Urinary bladder (tissue), 4 donors: ENCODE measurements at places on chromosomes 6 and 20. TPM values are rescaled to one million over a fixed set of nuclear protein-coding genes. Genes with fewer than 3 reads are reported as not detected.

- DNase-seq, result no peak
These were observed 395.4 kb upstream of the SOX4 start for GRCh38 chr6:21198032-21198640.

DNA sequence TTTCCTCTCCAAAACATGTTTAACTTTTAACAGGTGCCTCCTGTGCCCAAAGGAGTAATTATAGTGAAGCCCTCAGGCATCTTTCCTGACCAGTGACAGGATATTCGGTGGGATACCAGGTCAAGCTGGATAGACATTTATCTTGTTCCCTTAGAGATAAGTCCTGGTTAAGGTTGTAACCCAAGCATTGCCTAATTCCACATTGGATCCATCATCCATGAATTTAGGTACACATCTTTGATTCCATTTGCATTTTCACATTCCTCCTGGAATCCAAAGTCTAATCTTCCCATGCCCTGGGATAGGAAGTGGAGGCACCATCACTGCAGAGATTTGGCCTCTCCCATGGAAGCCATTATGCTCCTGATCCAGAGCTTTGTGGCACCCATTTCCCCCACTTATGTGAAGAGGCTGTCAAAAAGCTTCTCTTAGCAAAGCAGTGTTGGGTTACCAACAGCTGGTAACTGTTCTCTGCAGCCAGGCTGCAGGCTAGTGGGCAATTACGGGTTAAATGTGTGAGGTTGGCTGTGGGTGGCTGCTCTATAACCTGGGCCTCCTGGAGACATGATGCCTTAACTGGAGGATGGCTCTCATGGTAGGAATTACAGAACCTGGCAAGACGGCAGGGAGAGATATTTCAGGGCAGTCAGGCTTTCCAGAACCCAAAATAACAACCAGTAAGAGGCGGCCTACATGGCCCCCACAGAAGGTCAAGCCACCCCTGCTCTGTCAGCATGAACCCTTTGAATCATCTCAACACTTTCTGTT is 96.9 kb upstream of the VGLL2 start:
- DNase-seq, result no peak

- no peak for DNase-seq
These were observed 8.7 kb downstream of the ANKS1A start for GRCh38 chr6:34897716-34898115.

DNA sequence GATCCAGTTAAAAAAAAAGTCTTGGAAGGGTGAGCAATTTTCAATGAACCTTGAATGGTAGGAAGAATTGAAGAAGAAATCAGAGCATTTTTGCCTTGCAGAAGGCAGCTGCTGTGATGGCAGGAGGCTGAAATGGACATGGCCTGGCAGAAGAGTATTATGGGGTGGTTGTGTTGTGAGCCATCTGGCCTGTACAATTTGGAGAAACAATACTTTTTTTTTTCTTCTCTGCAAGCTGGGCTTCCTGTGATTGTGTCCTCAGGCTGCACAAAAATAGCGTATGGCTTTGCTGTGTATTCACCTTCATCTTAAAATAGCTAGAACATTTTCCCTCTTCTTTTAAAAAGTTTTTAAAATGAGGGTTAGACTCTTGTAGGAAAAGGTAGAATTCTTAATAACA is 21.4 kb downstream of the SYCP2L start:
- DNase-seq, result no peak

- no peak for DNase-seq
These were observed 37.8 kb downstream of the TAF8 start for GRCh38 chr6:42088101-42088591.

- no peak for DNase-seq
These were observed 440.1 kb upstream of the ADGRB3 start for GRCh38 chr6:68194846-68195478.

- no peak for DNase-seq
These were observed 31.6 kb downstream of the PSMG4 start for GRCh38 chr6:3290149-3290930.

- no peak for DNase-seq
These were observed 14.2 kb downstream of the SLC52A3 start for GRCh38 chr20:753897-754635.

- DNase-seq, result no peak
These were observed 384.5 kb upstream of the HSF2 start for GRCh38 chr6:122014961-122015360.

DNA sequence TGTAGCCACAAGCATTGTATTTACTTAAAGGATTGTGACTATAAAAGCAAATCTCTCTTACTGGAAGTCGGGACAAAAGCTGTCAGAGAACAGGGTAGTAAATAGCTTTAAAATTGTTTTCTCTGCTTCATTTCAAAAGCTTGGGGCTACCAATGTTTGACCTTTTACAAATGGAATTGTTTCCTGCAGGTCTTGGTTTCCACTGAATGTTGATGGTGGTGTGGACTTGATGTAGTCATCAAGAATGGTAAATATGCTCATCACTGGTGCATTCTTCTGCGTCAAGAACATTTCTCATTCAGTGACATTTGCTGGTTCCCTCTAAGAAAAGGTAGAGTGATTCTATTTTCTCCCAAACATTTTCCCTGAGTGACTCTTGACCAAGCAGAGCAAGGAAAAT is 435.4 kb upstream of the KHDRBS2 start:
- DNase-seq, result no peak

DNA sequence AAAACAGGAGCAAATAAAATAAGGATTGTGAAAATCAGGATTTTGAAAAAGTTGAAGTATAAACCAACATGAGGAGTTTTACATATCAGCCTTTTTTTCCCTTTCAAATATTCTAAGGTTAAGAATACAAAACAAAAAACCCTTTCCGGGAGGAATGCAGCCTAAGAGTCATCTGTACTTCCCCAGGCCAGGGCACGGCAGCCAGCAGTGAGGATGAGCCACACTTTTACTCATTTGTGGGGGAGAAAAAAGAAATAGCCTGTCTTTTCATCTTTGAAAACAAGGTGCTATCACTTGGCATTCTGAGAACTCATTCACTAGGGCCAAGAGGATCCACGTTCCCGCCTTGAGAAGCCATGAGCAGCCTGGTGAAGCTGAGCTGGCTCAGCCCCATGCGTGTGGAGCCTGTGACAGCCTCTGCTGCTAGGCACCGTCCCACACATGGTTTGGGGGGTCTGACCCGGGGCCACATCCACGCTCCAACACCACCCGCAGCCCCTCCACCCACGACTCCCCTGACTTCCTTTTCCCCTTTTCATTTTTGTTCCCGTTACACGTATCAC is 11.2 kb downstream of the SLC22A1 start:
- no peak for DNase-seq

- DNase-seq, result no peak
These were observed 21.0 kb upstream of the ELMO2 start for GRCh38 chr20:46427384-46427783.

DNA sequence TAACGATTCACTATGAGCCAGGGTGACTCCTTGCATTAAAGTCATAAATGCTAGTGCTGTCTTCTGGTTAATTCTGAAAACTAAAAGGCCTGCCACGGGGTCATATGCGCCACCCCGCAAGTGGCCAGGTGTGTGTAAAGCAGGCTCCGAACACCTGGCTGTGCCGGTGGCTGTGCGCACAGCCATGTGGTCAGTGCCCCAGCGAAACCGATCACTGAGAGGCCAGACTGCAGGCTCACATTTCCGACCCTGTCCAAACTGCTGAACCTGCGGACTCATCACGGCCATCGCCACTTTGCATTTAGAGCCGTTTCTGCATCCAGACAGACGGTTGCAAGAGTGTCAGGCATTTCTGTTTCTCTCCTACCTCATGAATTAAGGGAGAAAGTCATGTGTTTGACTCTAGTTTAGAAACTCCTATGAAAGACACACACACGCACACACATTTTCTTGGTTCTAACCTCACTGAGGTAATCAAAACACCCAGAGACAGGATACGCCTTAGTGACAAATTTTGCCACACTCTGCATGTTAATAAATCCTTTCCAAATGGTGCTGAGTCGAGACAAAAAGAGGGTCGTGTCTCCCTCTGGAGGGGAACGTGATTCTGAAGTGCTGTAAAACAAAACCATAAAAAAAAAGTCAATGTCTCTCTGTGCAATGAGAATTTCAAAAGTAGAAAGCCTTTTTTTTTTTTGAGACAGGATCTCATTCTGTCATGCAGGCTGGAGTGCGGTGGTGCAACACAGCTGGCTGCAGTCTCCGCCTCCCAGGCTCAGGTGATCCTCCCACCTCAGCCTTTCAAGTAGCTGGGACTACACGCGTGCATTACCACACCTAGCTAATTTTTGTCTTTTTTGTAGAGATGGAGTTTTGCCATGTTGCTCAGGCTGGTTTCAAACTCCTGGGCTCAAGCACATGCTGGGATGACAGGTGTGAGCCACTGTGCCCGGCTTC is 31.0 kb upstream of the TCFL5 start:
- DNase-seq, result no peak

GRCh38 chr6:38567436-38567835 is 72.3 kb downstream of the BTBD9 start:
- peak; percentile 26 for DNase-seq

GRCh38 chr20:16216227-16216913 is 356.9 kb downstream of the KIF16B start:
- no peak for DNase-seq

DNA sequence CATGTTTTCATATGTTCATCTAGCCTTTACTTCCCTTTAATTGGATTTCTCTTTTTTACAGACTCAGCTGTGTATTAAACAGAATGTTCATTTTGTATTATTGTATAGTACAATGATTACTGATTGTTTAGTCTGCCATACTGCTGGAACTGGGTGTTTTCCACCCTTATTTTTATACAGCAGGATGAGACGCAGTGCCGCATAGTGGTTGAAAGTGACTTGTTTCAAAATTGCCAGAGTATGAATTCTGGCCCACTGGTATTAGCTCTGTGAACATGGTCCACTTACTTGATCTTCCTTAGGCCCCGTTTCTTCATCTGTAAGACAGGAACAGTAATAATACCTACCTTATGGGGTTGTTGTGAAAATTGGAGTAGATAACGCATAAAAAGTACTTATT is 22.1 kb downstream of the AFDN start:
- no peak for DNase-seq

Gene PRPH2
- 5.1 TPM for total RNA-seq

Gene ADGRG6
- 124 TPM for total RNA-seq

Gene CLDN20
- total RNA-seq, result not detected

Gene COX4I2
- 4.8 TPM for total RNA-seq

Gene SNAI1
- total RNA-seq, result 0.69 TPM
